ENCODE measurements at places on chromosomes 5 and 9.

DNA sequence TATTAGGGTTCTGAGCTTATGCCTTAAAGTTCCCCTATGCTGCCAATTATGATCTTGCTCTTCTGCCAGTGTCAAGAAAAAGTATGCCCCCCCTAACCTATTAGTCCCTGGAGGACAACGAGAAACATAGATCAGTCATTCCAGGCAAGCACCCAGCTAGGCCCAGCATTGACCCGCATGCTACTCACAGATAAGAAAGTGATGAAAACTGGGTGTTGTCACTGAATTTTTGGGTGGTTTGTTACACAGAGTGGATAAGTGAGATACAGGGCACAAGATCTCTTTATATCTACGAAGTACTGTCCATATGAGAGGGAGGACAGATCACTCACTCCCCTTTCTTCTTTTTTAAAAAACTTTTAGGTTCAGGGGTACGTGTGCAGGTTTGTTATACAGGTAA lies 6.4 kb upstream of the TEX48 start:
- DNase-seq, result no peak

DNA sequence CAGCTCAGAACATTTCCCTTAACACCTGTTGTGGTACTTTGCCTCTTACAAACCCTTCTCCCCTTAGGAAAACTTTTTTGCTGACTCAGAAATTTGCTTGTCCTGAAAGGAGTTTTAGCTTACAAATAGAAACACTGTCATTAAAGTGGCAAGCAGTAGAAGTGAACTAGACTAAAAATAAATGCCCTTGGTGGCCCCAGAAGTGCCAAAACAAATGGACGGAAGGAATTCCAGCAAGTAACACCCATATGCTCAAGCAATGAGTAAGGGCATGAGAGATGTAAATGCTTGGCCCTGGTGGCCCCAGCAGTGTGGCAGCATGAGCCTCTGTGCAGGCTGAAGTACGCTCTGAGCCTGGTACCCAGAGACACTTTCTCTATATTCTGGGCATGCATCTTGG lies 8.6 kb downstream of the VLDLR start:
- DNase-seq, result no peak

DNA sequence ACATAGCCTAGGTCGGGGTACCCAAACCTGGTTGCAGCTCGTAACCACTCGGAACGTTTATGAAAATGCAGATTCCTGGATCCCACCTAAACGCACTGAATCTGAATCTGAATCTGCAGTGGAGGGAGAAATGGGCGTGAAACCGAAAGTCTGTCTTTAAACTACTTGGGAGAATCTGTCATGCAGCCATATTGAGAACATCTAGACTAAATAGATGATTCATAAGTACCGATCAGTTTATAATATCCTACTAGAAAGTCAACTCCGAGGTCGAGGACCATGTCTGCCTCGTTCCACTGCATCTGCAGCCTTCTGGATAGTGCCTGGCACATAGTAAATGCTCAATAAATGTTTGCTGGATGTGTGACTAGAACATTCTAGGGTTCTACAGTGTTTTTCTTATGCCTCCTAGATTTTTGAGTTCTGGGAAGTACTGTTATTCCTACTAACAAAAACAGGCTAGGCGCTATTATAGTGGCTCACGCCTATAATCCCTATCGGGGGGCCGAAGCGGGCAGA lies 632 bp downstream of the COQ4 start:
- DNase-seq, result no peak

GRCh38 chr5:65481171-65481581 lies 544 bp downstream of the ADAMTS6 start:
- peak; percentile 2 for DNase-seq

DNA sequence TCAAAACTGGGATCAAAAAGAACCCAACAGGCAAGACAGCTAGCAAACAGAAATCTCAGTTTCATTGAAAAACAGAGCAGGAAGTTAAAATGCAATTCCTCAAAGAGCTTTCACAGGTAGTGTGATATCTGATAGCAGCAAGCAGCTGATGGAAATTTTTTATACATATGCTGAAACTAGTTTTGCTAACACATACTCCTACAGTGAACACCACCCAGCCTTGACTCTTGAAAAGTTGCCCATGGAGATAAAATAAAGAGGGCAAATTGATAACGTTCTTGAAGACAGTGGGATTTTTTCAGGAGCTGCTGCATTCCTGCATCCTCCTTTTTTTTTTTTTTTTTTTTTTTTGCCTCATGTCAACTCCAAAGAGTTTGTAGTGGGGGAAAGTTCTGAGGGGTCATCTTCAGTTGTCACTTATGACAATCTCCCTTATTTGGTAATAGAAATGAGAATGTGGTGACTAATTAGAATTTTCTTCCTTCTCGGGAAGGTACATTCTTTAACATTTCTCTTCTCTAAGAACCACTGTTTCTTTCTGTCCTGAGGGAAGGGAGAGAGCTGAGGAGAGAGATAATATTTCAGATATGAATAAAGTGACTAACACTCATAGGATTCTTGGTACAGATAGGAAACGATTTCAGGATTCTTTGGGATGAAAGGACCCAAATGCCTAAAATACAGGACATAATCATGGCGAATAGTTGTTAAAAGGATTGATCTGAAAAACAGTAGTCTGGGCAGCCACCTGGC lies 24.6 kb downstream of the SH3RF2 start:
- no peak for DNase-seq

DNA sequence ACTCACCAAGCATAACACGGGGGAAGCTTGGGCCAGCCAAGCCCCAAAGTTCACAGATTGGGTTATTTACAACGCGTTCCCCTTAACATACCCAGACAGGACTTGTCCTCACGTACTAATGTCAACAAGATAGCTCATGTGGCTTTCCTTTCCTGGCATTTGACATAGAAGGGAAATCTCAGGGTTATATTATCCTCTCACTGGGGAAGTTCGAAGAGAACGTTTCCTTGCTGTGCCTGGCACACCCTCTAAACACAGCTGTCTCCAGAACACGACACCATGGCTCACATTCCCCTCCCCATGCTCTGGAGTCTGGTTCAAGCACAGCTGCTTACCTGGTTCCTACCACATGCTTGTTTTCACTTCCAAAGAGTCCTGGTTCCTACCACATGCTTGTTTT lies 46.8 kb upstream of the OTULINL start:
- DNase-seq, result no peak

- no peak for DNase-seq
These were observed 485.2 kb upstream of the KIF2A start for GRCh38 chr5:61820836-61821235.

GRCh38 chr5:176741561-176742211 lies 68.7 kb upstream of the UNC5A start:
- DNase-seq, result no peak

DNA sequence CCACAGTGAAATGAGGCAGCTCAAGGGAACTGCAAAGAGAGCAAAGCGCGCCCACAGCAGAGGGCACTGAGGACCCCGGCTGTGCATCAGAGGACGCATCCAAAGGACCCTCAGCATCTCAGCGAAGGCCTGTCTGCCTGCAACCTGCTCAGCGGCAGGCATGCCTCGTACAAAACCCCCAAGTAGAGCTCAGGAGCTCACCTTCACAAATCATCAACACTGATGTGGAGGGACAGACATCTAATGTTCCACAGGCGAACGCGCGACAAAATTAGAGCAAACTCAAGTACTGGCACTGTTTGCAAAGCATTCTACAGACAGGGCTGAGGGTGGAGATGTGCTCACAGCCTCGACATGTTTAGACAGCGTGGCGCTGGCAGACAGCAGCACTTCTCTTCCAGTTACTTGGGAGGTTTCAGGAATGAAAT lies 81.0 kb downstream of the DCP2 start:
- DNase-seq, result no peak

- no peak for DNase-seq
These were observed 5.4 kb downstream of the KCNV2 start for GRCh38 chr9:2722715-2723114.

DNA sequence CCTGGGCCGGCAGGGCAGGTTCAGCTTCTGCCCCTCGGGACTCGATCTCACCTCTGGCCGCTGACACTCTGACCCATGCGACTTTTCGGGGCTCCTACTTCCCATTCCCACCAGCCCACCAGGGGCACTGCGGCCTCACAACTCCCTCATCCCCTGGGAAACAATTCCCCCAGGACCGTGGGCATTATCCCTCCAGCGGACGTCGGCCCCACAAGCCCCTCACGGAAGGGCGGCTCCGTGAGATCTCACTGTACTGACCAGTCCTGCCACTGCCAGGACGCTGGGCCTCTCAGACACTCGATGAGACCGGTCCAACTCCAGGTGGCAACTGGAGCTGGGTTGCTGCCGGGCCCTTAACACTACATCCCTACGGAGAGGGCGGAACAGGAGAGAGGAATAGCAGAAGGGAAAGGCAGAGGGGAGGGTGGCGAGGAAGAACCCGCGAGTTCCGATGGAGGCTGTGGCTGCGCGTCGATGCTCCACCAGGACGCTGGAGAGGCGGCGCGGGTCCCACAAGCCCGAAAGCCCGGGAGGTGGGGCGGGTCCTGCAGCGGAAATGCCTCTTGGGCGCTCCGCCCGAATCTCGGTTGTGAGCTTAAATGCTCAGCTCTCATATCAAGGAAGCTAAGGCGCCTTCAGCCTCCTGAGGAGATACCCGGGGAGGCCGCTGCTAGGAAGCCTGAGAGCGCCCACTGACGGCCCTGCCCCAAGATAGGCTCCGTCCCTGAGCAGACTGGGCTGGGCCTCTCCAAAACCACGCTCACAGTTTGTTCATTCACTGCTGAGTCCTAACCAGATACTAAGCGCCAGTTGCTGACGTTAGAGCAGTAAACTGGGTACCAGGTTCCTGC lies 36.3 kb downstream of the VCP start:
- no peak for DNase-seq

DNA sequence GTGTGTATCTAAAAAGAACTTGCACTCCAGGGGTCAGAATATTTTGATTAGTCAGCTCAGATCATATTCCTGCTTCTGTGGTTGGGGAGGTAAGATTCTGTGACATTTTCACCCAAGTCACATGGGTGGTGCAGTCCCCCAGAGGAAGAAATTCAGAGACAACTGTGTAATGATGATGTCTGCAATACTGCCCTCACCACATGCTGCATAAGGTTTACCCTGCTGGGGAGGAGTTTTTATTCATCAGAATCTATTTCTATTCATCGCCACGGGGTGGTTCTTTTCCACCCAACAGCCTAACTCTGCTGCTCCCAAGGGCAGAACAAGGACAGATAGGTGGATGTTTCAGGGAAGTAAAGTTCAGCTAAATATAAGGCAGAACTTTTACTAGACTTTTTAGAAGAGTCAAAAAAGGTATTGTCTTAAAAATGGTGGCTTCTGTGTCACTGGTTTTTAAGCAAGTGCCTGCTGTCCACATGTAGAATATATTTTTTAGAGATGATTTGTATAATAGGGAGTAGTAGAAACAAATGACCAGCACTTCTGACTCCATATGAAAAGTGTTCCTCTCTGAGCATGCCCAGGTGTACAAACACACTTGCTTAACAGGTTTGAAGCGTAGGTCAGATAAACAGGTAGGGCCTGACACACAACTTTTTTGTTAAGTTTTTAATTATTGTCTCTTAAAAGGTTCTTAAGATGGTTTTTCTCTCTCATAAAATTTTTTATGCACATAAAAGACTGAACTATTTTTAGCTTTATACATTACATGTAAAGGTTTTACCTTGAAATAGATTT lies 352.7 kb downstream of the LRRC70 start:
- DNase-seq, result no peak

DNA sequence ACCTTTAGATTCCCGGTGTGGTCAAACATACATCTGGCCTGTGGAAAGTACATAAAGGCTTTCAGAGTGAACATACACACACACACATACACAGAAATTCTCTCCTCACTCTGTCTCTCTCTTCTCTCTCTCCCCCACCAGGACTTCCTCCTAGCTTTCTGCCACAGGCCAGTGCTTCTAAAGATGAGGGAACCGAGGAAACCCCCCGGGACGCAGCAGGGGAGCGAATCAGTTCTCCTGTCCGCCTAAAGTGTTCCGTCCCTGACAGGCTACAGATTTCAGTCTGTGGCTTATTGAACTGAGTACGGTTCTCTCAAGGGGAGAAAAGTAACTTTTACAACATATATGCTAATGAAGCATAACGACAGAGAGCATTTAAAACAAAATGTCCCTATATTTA lies 75.8 kb downstream of the MED27 start:
- DNase-seq, result no peak

- no peak for DNase-seq
These were observed 45.6 kb downstream of the S1PR3 start for GRCh38 chr9:89036891-89037290.

DNA sequence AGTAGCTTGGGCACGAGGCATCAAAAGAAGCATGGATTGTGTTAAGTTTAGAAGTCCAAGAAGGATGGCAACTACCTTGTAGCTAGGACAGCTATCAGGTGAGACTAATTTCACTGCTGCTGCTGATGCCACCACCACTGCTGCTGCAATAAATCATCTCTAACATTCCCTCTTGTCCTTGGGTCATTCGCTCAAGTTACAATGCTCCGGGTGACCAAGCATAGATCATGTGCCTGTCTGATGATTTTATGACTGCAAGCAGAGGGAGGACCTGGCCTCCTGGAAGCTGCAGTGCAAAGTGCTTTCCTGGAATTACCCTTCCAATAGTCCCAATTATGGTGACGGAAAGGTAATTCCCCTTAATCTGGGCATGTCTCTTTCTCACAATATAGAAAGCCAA lies 334.4 kb downstream of the PRELID2 start:
- DNase-seq, result no peak

GRCh38 chr9:70557661-70558369 lies 143.4 kb upstream of the KLF9 start:
- DNase-seq, result no peak

GRCh38 chr5:175692235-175692995 lies 34.5 kb downstream of the HRH2 start:
- DNase-seq, result no peak

GRCh38 chr9:70641631-70642030 lies 227.2 kb upstream of the KLF9 start:
- no peak for DNase-seq

- no peak for DNase-seq
These were observed 55.5 kb upstream of the MEGF10 start for GRCh38 chr5:127235136-127235535.

DNA sequence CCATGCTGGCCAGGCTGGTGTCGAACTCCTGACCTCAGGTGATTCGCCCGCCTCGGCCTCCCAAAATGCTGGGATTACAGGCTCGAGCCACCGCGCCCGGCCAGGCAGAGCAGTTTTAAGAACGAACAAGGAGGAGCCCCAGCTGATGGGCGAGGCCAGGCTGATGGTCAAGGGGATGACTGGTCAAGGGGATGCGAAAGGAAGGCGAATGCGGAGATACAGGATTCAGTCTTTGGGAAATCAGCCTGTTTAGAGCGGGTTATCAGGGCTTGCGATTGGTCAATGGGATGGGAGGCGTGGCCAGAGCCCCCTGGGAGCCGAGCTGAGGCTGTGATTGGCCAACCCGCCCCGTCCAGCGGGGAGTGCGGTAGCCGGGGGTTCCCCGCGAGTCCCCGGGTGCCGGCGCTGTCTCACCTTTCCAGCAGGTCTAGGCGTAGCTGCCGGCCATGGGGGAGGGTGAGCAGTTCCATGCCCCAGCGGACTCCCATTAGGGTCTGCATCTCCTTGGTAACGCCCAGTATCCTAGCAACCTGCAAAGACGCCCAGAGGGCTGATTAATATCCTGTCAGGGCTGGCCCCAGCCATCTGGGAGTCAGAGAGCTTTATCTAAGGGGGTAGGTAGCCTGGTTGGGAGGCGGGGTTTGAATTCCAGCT lies 7.5 kb upstream of the TOR2A start:
- peak; percentile 50 for DNase-seq

GRCh38 chr9:117074342-117074662 lies 340.6 kb downstream of the ASTN2 start:
- DNase-seq, result no peak

- DNase-seq, result no peak
These were observed 79.2 kb downstream of the C9orf152 start for GRCh38 chr9:110128664-110129329.

- no peak for DNase-seq
These were observed 8.4 kb upstream of the ZNF354C start for GRCh38 chr5:179051784-179052183.

- DNase-seq, result no peak
These were observed 169.0 kb downstream of the CDH6 start for GRCh38 chr5:31362529-31362900.

All from NCI-H1105 treated with DMSO at 0.1 percent for 48 hours (cell line).